ENCODE measurements at places on chromosomes 4 and X. TPM values are rescaled to one million over a fixed set of nuclear protein-coding genes. Genes with fewer than 3 reads are reported as not detected.

The MGARP gene
- total RNA-seq: 2.2 TPM

The IBSP gene
- total RNA-seq: not detected

The LPAR4 gene
- 0.93 TPM for total RNA-seq

The CAPN6 gene
- 5.7 TPM for total RNA-seq

The MAGEC1 gene
- total RNA-seq: not detected

The GC gene
- not detected for total RNA-seq

The GPRASP1 gene
- 19.9 TPM for total RNA-seq

The KLB gene
- total RNA-seq: not detected

The ZMAT1 gene
- total RNA-seq: 14.8 TPM

The SPANXD gene
- not detected for total RNA-seq

The CFAP47 gene
- total RNA-seq: not detected

The LDB2 gene
- total RNA-seq: 91.5 TPM

The CRMP1 gene
- 0.58 TPM for total RNA-seq

The RASL11B gene
- total RNA-seq: 5.6 TPM

The GLOD5 gene
- not detected for total RNA-seq

The FAM9C gene
- not detected for total RNA-seq

The SHISA3 gene
- 2.1 TPM for total RNA-seq

The TIMM8A gene
- total RNA-seq: 7.8 TPM

The CHRNA9 gene
- total RNA-seq: not detected

The PPEF1 gene
- 0.75 TPM for total RNA-seq

The F8A1 gene
- total RNA-seq: 16.7 TPM

The CENPVL2 gene
- total RNA-seq: not detected

The CDX4 gene
- total RNA-seq: not detected

The SASH3 gene
- 16.1 TPM for total RNA-seq

The BRS3 gene
- not detected for total RNA-seq

The RUFY3 gene
- 96.9 TPM for total RNA-seq

The REPS2 gene
- 7.9 TPM for total RNA-seq

The TCEAL5 gene
- 1.6 TPM for total RNA-seq

The AWAT2 gene
- total RNA-seq: not detected

The TENT5D gene
- not detected for total RNA-seq

The CLDN22 gene
- not detected for total RNA-seq

The CXorf49 gene
- total RNA-seq: not detected

The HSFX4 gene
- total RNA-seq: not detected

The NALF2 gene
- total RNA-seq: not detected

The CITED1 gene
- not detected for total RNA-seq

The BANK1 gene
- 1.5 TPM for total RNA-seq

The TMEM185A gene
- 34.6 TPM for total RNA-seq

The RHOXF1 gene
- total RNA-seq: 0.69 TPM

The ARMCX4 gene
- total RNA-seq: 18.9 TPM

The ARSJ gene
- 42.4 TPM for total RNA-seq

The HSD17B13 gene
- total RNA-seq: 0.32 TPM

The FHIP1A gene
- total RNA-seq: 2.8 TPM

The GAB1 gene
- 107 TPM for total RNA-seq

The GPR143 gene
- 0.45 TPM for total RNA-seq

The GPR82 gene
- 0.29 TPM for total RNA-seq

The SYNPO2 gene
- total RNA-seq: 1,531 TPM

The UCHL1 gene
- 37.5 TPM for total RNA-seq

The PAK3 gene
- total RNA-seq: 14.7 TPM

The SPON2 gene
- total RNA-seq: 40.8 TPM
